ENCODE measurements at places on chromosomes 5 and 9.

DNA sequence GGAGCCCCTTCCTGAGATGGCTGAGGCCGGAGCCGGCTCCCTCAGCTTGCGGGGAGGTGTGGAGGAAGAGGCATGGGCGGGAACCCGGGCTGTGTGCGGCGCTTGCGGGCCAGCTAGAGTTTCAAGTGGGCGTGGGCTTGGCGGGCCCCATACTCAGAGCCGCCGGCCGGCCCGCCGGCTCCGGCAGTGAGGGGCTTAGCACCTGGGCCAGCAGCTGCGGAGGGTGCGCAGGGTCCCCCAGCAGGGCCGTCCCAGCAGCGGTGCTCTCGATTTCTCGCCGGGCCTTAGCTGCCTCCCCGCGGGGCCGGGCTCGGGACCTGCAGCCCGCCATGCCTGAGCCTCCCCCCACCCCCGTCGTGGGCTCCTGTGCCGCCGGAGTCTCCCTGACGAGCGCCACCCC lies 67.9 kb upstream of the SLC28A3 start:
- DNase-seq = no peak

DNA sequence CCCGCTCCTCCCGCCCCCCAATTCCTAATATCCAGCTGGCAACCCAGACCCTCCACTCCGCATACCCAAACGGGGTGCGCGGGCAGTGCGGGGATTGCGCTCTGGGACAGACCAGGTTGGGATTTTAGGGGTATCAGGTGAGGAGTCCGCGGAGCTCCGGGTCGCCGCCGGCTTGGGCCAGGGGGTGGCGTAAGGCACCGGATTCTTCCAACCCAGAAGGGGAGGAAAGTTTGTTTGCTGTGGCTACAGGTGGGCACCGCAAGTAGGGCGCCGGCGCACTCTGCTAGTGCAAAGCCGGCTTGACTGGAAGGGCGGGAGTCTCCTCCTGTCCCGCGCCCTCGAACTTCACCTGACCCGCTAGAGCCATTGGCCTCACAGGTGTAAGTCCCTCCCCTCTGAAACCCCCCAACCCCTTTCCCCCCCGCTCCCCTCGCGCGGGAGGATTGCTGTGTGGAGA lies 709 bp downstream of the IQGAP2 start:
- peak; percentile 73 for DNase-seq

- DNase-seq = peak; percentile 5
These were observed 77.1 kb upstream of the SUSD1 start for GRCh38 chr9:112252194-112252593.

GRCh38 chr9:88750832-88751360 lies 215.9 kb downstream of the NXNL2 start:
- DNase-seq = no peak

GRCh38 chr5:17287501-17288155 lies 70.2 kb downstream of the BASP1 start:
- DNase-seq = no peak

DNA sequence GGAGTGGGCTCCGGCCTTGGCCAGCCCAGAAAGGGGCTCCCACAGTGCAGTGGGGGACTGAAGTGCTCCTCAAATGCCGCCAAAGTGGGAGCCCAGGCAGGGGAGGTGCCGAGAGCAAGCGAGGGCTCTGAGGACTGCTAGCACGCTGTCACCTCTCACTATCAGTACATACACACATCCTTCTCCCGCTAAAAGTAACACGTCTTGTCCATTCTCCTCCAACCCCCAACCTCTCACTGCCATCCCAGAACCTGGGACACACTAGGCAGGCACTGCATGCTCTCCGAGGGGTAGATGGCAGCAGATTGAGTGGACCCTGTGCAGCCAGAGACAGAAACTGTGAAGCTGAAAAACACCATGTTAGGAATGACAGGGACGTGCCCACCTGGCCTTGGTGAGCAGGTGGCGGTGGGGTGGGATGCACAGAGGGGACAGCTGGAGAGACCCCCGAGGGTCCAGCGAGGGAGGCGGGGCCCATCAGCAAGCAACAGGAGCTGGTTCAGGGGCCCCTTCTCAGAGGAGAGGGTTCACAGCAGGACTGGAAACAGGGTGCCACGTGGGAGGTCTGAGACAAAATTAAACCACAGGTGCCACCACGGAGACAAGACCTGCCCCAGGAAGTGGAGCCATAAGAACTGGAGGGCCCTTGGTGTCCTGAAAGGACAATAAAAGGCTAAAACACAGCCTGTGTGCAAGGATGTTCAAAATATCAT lies 16.9 kb downstream of the SEMA4D start:
- DNase-seq = peak; percentile 70

DNA sequence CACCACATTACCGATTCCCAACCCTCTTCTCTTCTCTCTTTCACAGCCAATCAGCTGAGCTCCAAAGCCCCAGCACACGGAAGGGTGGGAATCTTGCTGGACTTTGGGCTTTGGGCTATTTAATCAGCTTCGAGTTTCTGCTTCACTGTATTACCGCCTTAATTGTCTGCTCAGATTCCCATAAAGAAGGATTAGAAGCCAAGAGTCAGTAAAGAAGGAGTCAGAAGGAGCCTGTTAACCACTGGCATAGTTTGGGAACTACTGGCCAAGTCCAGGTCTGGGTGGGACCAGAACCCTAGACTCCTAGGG lies 4.4 kb downstream of the SPRY4 start:
- no peak for DNase-seq

DNA sequence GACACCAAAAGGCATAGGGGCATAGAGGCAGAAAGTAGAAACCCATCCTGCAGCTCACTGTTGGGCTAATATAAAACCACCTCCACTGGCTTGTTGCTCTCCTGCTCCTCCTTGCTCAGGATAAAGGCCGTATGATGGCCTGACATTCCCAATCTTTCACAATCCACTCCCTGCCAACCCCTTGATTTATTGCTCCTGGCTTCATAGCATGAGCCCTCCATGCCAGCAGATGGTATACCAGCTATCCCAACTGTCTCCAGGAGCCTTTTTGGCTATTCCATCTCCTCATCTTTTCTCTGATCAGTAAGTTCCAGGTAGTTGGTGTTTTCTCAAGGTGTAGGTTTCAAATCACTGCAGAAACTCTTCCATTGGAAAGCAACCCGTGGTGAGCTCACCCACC lies 128.8 kb downstream of the EGFLAM start:
- no peak for DNase-seq

- DNase-seq = no peak
These were observed 12.1 kb downstream of the CCL28 start for GRCh38 chr5:43400082-43400481.

GRCh38 chr5:10632110-10632761 lies 68.4 kb downstream of the ANKRD33B start:
- DNase-seq = peak; percentile 80

DNA sequence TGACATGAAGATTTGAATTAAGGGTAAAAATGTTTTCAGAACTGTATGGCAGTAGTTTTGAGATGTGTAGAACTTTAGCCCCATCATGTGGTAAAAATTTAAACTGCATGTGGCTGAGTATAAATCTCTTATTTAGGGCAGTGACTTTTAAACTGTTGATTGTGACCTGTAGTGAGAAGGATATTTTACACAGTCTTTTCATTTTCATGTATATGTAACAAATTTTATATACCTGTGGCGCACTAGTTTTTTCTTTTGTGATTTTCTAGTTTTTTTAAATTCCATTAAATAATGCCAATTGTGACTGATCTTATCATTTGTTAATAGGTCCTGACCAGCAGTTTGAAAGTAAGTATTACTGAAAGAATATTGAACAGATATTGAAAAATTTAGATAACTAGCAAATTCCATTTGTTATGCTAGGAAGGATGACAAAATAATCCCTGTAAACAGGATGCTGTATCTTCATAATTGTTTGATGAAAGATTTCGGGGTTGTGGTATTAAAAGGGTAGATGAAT lies 47.2 kb downstream of the GPBP1 start:
- no peak for DNase-seq

- DNase-seq = no peak
These were observed 159.4 kb downstream of the RASEF start for GRCh38 chr9:82903503-82903902.

GRCh38 chr5:39447059-39447458 lies 22.3 kb upstream of the DAB2 start:
- DNase-seq = no peak

GRCh38 chr5:78339617-78340436 lies 20.6 kb upstream of the SCAMP1 start:
- no peak for DNase-seq

DNA sequence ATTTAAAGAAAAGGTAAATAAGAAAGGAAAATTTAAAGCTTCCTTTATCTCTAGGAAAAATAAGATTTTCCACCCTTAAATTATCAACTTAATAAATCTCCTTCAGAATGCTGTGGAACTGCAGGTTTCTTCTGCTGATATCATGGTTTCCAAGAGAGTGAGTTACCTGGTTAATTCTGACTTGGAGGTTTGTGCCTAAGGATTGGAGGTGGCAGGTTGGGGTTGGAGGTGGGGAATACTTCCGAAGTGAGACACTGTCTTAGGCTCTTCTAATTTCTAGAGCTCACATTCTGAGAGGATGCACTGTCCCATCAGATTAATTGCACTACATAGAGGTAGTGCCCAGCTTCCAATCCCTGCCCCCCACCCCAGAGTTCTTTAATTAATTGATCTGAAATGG lies 31.1 kb downstream of the SLC1A3 start:
- no peak for DNase-seq

DNA sequence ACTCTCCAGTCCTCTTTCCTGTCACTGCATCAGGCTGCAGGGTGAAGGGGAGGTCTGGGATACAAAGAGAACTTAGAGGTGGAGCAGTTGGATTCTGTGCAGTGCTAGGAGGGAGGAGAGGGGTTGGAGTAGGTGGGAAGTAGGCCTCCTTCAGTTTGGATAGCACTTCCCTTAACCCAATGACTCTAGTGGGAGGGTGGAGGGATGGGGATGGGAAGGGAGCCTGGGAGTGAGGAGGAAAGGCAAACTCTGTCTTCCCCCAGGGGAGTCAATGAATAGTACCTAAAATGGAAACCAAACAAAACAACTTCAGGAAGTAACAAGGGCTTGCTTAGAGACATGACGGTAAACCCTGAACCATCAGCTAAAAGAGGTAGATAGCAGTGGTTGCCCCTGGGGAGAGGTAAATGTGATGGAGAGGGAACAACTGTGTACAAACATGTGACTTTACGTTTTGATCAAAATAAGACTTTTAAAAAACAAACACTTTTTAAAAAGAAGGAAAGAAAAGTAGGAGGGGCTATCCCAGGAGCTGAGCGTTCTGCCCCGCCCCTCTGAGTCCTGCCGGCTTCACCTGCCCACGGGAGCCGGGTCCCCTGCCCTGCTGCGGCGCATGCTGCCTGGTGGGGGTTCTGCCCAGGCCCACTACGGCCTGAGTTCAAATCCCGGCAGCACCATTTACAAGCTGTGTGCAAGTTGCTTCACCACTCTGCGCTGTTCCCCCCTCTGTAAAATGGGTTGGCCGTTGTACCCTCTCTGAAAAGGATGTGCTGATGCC lies 30.9 kb downstream of the GSN start:
- DNase-seq = no peak

- no peak for DNase-seq
These were observed 994 bp downstream of the IRGM start for GRCh38 chr5:150847334-150847695.

GRCh38 chr9:110041452-110041851 lies 166.5 kb downstream of the C9orf152 start:
- no peak for DNase-seq

- DNase-seq = no peak
These were observed 8.8 kb downstream of the PRXL2C start for GRCh38 chr9:96646081-96646991.

DNA sequence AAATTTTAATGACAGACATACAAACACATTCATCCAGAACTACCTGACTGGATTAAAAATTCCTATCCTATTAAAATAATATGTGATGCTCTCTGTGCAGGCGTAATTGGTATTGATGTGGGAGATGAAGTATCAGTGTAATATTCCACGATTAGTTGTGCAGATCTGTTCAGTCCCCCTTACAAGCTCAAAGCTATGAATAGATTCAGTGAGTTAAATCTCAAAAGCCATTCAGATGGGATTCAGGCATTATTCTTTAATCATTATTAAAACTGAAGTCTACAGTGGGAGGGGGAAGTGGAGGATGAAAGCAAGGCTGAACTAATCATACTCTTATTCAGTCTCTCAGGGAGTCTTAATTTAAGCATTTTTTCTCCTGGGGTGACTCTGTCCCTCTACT lies 855.8 kb downstream of the EFNA5 start:
- DNase-seq = no peak

DNA sequence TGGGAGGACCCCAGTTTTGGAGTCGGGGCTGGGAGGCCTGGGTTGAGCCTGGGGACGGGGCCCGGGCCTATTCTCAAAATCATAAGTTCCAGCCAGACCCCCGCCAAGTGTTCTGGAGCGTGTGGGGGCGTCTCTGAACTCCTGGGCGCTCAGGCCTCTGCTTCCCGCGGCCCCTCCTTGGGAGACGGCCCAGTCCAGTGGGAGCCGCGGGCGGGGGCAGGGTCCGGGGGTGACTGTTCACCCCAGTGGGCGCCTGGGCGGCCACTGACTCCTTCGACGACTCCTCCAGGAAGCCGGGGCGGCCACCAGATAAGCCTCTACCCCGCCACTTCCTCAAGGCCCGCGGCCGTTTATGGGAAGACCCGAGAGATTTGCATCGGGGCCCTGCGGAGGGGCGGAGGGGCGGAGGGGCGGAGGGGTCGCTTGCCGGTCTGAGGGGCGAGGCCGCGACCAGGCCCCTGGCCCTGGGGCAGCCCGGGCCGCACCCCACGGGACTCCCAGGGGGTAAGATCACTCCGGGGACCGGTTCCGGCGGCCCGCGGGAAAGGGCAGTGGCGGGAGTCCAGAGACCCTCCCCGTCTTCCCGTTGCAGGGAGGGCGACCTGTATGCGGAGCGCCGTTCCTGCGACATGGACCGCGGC lies 655 bp downstream of the TOR4A start:
- DNase-seq = no peak

- no peak for DNase-seq
These were observed 56.7 kb downstream of the TSSK1B start for GRCh38 chr5:113378081-113378480.

DNA sequence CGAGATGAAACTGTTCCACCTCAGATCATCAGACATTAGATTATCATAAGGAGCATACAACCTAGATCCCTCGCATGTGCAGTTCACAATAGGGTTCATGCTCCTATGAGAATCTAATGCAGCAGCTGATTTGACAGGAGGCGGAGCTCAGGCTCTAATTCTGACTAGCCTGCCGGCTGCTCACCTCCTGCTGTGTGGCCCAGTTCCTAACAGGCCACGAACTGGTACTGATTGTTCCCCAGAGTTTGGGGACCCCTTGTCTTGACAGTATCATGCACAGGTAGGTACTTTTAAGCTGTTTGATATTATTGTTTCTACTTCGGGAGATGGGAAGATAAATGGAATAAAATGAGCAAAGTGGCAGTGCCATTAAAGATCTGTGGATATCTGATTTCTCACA lies 66.9 kb downstream of the ZCCHC7 start:
- peak; percentile 28 for DNase-seq

DNA sequence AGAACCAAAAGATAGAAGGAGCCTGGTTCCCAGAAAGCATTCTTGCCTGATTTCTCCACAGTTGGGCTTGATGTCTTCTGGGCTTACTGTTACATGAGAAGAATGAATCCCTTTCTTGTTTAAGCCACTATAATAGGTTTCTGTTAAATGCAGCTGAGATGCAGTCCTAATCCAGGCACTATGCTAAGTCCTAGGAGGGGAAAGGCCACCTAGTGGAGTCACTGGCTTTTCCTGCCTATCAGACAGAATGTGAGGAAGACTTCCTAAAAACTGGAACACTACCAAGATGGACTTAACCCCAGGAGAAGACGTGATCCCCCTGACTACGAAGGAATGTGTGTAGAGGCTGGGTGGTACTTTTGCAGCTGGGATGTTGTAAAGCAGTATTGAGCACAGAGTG lies 34.3 kb upstream of the FSD1L start:
- no peak for DNase-seq
